ENCODE measurements at places on chromosomes 16 and 17.

DNA sequence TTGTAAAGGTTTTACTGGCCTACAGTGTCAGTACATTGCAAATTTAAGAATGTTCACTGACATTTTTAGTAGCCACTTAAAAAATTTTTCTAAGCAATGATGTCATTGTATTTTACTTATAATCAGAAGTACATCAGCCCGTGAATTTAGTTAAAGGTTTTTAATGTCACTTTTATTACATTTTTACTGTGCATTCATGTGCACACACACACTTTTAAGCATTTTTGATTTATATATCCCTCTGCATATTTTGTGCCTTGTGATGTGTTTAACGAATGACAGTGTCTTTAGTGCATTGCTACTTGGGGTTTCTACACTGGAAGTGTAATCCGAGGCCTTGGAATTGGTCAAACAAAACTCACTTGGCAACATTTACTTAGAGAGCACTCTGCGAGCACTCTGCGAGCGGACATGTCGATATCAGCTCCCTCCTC lies 190.4 kb downstream of the WWOX start:
- DNase-seq = no peak

GRCh38 chr17:8072341-8072728 lies 15.2 kb downstream of the ALOX12B start:
- DNase-seq = peak; percentile 54

DNA sequence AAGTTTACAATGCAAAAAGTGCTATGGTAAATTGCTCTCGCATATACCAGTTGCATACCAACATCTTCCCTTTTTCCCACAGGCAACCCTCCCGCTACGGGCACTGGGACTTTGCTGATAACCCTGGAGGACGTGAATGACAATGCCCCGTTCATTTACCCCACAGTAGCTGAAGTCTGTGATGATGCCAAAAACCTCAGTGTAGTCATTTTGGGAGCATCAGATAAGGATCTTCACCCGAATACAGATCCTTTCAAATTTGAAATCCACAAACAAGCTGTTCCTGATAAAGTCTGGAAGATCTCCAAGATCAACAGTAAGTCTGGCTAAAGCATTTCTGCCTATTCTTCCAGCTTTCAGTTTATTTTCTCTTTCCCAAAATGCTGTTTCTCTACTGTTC lies 27.9 kb upstream of the HSBP1 start:
- no peak for DNase-seq

GRCh38 chr17:10120749-10121148 lies 77.7 kb downstream of the GAS7 start:
- no peak for DNase-seq

DNA sequence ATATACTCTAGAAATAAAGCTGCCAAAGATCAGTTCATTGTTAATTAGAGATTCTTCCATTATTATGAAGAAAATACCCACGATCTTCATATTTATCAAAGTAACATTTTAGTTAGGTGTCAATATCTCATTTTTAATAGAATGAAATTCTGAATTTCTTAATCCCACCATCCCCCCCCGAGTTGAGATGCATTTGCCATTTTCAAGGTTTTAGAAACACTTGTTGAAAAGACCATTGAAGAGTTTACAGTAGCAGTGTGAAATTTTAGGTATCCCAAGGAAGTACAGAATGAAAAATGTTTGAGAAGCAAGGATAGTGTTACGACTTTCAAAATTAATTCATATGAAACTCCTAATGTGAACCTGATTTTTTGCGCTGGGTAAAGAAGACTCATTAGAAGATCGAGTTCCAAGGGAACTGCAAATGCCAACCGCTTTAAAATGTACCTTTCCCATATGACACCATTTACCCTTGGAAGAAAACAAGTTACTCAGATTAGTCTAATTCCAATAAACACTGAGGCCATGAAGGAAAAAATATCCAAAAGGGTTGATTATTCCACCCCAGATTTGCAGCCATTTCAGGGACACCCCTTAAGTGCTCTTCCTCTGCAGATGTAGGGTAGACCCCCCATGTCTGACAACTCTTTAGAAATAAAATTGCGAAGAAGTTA lies 731 bp downstream of the IKZF3 start:
- no peak for DNase-seq

DNA sequence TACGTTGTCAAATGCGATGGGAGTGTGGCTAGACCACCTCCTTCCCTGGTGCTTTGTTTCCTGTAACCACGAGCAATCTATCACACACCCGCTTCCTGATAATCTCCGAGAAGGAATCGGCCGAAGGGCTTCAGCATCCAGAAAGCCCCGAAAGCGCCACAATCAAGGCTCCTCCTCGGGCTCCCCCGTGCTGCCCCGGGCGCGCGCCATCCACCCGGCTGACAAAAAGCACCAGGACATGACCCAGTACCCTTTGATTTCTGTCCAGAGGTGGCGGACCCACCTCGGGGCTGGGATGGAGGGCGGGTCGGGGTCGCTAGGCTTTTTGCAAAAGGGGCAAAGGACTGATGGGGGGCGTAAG lies 743 bp upstream of the ARMC7 start:
- DNase-seq = no peak

GRCh38 chr16:30009990-30010843 lies 610 bp downstream of the DOC2A start:
- DNase-seq = peak; percentile 34

GRCh38 chr17:45197108-45197507 lies 24.6 kb upstream of the FMNL1 start:
- DNase-seq = no peak

Data from eye (tissue), 1 donor.